Uterus (tissue), 4 donors: ENCODE measurements at places on chromosomes 2 and 18. TPM values are rescaled to one million over a fixed set of nuclear protein-coding genes. Genes with fewer than 3 reads are reported as not detected.

DNA sequence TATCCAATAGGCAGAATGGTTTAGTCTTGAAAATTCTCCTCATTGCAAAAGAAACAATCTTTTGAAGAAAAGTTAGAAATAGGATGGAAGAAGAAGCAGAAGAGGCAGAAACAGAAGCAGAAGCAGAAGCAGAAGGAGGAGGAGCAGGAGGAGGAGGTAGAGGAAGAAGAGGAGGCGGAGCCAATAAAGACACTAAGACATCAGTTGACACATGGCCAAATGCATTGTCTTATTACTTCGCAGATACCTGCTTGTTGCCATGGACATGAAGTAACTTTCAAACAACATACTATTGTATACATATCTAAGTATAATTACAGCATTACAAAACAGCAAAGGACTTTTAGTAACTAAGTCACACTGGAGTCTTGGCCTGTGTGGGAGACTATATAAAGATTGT lies 606.3 kb downstream of the METTL4 start:
- no peak for DNase-seq

- DNase-seq = no peak
Observed at GRCh38 chr18:13676471-13676870, 49.9 kb downstream of the FAM210A start.

GRCh38 chr2:162400336-162400735 lies 56.4 kb downstream of the GCA start:
- no peak for DNase-seq

DNA sequence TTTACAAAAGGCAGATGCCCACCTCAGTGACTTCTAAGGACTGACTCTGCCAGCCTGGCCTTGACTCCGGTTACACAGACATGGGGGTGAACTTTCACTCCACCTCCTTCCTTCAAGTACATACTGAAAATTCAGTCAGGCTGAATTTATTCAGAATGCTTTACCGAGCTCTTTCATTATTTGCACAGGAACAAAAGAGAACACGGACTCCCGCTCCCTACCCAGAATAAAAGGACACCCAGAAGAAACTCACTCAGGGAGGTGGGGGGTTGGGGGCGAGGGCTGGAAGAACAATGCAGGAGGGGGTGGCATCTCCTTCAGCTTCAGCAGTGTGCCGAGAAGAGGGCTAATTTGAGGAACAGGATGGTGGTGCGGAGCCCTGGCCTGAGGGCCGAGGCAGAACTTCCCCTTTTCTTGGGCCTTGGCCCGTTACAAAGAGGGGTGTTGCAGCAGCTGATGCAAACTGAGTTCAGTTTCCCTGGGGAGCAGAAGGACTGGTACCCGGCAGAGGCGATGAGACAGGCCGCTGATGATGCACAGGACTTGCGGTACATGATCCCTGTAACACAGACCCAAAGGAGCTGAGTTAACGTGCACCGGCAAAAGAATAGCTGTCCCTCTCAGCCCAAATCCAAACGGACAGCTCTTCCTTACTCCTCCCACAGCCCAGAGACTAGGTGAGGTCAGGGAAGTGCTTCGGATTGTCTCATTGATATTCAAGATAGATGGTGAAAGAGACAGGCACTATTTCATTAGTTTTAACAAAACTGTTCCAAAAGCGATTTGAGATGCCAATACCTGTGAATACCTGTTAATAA lies 24.1 kb downstream of the LYPD1 start:
- no peak for DNase-seq

L3MBTL4 gene
- total RNA-seq = 10.8 TPM

DNA sequence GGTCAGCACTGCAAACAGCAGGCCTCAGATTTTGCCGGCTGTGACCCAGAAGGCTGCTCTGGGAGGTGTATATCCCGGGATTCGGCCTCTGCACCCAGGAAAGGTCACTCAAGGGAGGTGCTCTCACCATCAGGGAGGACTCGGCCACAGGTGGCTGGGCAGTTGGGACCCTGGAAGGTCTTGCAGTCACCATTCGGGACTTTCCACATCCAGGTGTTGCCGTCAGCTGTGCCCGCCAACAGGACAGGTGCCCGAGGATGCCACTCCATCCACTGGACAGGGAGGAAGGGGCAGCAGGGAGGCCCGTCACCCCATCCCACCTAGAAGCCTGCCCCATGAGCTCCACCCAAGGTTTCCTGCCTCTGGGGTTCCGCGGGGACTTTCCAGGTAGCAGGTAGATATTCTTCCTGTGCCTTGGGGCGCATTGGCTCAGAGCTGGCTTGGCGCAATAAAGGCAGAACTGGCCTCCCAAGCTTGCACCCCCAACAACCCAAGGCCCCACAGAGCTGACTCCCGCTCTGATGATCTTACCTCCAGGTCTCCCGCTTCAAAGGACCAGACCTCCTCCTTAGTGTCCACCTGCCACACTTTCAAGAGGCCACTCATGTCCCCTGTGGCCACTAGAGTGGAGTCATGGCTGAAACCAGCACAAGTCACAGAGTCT lies 3.5 kb downstream of the AAMP start:
- no peak for DNase-seq

NOL4 gene
- 0.55 TPM for total RNA-seq

DNA sequence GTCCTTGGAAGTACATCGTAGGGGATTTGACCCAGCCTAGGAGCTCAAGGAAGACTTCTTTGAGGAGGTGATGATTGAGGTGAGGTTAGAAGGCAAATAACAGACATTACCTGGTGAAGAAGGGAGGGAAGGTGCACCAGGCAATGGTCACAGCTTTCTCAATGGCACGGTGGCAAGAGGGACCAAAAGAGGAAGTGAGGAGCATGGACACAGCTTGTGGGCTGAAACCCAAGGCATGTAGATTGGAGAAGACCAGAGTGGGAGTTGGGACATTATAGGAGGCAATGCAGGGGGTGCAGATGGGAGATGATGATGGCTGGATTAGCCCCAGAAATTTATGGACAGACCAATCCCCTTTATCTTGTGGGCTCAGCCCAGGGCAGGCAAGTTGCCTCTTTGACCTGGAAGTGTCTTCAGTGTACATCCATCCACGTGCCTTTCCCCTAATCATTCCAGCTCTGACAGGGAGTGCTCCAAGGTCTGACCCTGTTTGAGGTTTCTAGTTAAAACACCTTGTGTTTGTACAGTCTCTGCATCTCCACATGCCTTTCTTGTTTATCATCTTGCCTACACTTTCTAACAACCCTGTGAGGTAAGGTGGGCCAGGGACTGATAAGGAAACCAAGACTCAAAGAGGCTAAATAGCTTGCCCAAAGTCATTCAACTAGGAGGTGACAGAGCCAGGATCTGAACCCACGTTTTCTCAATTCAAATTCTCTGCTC lies 59.1 kb downstream of the NRP2 start:
- DNase-seq = no peak

DNA sequence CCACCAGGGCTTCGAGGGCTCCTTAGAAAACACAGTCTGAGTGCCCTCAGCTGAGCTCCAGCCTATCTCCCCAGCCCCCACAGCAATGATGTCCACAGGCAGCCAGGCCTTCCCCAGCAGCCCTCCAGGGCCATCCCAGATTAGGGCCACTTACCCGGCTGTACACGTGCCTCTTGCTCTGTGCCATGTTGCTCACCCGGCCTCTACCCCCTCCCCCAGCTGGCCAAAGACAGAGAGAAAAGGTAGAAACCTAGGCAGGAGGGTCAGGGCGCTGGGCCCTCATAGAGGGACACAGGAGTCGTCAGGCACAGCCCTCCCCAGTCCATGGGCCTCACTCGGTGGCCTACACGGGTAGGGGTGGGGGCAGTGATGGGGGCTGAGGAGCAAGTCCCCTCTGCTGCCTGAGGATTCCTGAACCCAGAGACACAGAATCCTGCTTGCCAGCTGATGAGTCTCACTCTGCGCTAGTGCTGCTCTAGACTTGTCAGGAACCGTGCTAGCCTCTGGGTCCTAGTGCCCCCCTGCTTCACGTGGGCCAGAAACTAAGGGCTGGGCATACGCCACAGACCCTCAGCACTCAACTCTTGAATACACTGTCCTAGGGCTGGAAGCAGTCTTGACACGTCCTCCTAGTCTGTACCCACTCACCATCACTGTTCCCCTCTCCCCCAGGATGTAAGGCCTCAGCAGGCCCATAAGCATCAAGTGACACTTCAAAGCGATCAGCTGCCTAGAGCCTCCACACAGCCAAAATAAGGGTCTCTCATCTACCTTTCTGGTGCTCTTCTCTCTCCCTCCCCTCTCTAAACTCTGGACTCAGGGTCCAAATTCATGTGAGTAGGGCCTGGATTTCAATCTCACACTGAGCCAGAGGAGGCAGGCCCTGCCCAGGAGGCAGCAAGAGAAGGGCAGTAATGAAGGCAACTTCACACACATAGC lies at the start of gene DCTN1:
TSS of gene DCTN1 (minus strand) at position 461 of the 939 bp plus-strand sequence. CDS start at position 187, 274 bp downstream.
- DNase-seq = peak; percentile 48

GRCh38 chr2:102657770-102658169 lies 38.4 kb downstream of the SLC9A2 start:
- DNase-seq = no peak

- no peak for DNase-seq
Observed at GRCh38 chr18:32042337-32042736, 23.7 kb downstream of the RNF125 start.

GRB14 gene
- total RNA-seq = not detected

GRCh38 chr2:46460241-46460921 lies 19.0 kb upstream of the TMEM247 start:
- DNase-seq = no peak

DNA sequence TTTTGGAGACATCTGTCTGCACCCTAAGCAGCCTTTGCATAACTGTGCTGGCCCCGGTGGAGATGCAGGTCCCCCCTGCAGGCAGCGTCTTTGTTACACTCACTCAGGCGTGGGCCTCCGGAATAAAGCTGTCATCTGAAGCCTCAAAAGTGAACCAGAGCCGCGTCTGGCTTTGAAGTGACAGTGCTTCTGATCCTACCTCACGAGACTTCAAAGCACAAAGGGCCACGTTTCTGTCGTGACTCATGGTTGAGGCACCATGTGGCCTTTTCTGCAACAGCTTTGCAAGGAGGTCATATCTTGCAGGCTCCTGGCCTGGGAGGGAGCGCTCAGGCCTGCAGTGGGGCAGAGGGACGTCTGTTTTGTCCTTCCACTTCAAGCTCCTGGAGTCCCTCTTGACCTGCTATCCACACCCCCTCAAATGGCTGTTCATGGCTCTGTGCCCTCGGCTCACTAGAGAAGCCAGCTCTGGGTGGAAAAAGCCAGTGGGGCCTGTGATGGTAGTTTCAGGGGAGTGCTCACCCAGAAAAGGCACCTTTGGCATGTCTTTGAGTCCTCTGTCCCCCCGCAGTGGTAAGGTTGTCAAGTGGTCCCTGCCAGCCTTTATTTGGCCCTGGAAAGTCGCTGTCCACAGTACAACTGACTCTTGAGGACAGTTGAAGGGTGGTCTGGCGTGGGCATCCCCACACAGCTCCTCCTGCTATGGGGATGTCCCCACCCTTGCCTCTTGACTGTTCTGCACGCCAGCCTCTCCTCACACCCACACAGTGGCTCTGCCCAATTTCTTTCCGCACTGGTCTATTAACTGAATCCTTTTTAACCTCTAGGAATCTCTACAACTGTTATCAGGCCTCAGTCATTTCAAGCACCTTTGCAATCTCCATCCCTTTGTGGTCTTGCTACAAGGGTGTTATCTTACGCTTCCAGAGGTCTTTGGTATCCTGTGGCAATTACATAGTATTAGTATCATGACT lies 19.3 kb downstream of the GPR55 start:
- DNase-seq = no peak

- no peak for DNase-seq
Observed at GRCh38 chr18:709771-710170, 2.7 kb downstream of the ENOSF1 start.

DNA sequence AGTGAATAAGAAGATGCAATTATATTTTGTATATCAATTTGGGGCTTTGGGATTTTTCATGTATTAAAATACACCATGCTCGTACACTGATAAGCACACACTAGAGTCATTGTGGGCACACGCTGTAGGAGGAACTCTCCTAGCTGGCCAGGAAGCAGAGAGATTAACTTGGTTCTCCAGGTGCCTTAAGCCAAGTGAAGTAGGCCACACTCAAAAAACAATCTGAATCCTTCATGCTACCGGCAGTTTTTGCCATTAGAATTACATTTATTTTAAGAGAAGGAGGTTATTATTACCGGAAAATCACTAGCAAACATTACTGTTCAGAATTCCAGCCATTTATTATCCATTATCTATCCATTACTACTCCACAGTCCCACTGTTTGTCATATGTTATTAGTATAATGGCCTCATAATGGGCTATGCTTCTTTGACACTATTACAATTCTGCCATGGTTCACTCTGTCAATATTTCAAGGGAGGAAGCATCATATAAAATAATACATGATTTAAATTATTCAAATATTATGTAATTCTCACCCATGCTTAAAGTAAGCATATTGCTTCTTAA lies 214.4 kb downstream of the L3MBTL4 start:
- no peak for DNase-seq

IL18RAP gene
- total RNA-seq = 1.9 TPM

GRCh38 chr2:147818741-147819140 lies 26.1 kb upstream of the ACVR2A start:
- DNase-seq = no peak

GRCh38 chr2:9752441-9753275 lies 90.6 kb upstream of the TAF1B start:
- no peak for DNase-seq

DNA sequence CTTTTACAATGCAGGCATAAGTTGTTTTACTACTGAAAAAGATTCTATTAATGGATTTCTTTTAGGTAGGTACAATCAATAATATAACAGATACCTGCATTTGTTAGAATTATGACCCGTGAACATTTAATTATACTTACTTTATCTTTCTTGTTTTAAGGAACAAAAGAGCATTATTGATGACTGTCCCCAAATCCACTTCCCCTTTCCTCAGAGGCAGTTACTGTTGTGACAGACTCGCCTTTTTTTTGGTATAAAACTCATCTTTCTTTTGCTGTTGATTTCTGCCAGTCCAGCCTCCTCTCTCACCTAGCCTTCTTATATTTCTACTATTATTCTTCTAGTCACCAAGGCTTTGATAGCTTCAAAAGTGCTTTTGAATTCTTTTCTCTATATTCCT lies 12.1 kb downstream of the ACTR3 start:
- DNase-seq = no peak

DNA sequence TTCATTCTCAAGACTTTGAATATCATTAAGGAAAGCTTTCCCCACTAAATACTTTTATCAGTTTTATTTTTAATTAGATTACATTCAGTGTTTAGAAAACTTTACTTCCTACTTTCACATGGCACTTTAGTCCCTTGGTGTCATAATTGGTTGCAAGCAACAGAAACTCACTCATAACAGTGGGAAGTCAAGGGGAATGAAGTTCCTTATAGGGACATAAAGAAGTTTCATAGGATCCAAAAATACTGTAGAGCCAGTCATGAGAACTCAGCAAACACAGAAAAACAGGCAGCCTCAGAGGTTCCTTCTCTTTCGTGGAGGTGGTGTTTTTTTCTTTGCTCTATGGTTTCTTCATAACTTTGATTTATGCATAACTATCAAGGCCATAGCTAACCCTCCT lies 809.0 kb downstream of the BCL11A start:
- no peak for DNase-seq

NT5C1B gene
- not detected for total RNA-seq

MRO gene
- total RNA-seq = 0.26 TPM

ANAPC1 gene
- 70.4 TPM for total RNA-seq

DNA sequence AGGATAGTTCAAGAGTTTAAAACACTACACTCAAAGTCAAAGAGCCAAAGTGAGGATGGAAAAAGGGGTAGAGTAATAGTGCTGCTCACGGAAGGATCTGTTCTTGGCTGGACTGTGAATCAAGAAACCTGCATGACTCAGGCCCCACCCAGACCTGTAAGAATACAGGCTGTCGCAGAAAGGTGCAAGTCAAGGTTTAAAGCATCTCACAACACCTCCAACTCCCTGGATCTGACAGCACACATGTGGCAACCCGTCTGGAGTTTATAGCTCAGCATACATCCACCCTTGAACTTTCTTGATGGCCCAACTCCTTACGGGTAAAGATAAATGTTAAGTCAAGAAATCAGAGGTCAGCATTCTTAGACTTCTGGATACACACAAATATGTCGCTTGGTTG lies 6.3 kb downstream of the KIAA2012 start:
- DNase-seq = no peak
